ENCODE measurements at places on chromosomes 7 and 10.

DNA sequence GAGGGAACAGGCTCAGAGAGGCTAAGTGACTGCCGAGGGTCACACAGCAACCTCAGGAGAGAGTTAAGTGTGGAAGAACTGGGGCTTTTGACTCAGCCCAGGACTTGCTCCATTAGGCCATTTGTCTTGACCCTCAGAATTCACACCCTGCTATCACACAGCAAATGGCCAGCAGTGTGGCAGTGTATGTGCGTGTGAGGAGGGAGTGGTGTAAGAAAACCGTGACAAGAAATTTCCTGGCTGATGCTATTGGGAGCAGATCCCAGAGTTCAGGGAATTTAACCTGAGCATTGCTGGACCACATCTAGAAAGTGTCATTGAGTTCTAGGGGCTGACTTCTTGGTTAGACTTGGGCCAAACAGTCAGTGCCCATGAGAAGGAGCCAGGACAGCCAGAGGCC lies 18.4 kb downstream of the VWA2 start:
- DNase-seq, result no peak

- DNase-seq, result no peak
Observed at GRCh38 chr7:103824251-103824650, 165.2 kb downstream of the RELN start.

DNA sequence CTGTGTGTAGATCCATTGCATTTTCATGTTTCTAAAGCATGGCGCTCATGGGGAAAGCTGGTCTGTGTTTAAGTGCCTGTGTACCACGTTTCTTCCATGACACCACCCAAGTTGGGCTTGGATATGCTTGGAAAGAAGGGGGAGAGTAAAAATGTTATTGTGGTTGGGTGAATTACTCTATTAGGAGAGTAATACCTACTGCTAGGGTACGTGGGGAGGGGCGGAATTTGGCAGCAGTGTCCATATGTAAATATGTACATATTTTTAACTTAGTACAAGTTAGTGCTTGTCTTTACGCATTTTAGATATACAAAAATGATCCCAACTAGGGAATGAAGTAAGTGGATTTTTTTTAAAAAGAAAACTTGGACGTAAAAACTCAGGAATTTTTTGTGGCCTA lies 42.9 kb upstream of the SAMD8 start:
- no peak for DNase-seq

- DNase-seq, result no peak
Observed at GRCh38 chr7:152072421-152072820, 46.9 kb downstream of the GALNT11 start.

DNA sequence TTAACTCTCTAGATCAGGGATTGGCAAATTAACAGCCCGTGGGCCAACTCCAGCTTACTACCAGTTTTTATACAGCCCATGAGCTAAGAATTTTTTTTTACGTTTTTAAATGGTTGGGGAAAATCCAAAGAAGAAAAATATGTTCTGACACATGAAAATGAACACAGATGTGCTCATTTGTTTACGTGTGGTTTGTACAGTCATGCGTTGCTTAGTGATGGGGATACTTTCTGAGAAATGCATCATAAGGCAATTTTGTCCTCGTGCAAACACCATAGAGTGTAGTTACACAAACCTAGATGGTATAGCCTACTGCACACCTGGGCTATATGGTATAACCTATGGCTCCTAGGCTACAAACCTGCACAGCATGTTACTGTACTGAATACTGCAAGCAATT lies 8.3 kb upstream of the SMKR1 start:
- no peak for DNase-seq

Measured in hematopoietic multipotent progenitor cell treated with erythropoietin and hydrocortisone succinate and interleukin-3 and kit ligand, for 8 days (in vitro differentiated cells).